Fibroblast of skin of left biceps (primary cell): ENCODE measurements at places on chromosomes 16 and 17.

- peak; percentile 5 for DNase-seq
Observed at GRCh38 chr16:23801378-23801777, 34.4 kb upstream of the PRKCB start.

- no peak for DNase-seq
Observed at GRCh38 chr16:85716680-85717038, 27.9 kb upstream of the GINS2 start.

DNA sequence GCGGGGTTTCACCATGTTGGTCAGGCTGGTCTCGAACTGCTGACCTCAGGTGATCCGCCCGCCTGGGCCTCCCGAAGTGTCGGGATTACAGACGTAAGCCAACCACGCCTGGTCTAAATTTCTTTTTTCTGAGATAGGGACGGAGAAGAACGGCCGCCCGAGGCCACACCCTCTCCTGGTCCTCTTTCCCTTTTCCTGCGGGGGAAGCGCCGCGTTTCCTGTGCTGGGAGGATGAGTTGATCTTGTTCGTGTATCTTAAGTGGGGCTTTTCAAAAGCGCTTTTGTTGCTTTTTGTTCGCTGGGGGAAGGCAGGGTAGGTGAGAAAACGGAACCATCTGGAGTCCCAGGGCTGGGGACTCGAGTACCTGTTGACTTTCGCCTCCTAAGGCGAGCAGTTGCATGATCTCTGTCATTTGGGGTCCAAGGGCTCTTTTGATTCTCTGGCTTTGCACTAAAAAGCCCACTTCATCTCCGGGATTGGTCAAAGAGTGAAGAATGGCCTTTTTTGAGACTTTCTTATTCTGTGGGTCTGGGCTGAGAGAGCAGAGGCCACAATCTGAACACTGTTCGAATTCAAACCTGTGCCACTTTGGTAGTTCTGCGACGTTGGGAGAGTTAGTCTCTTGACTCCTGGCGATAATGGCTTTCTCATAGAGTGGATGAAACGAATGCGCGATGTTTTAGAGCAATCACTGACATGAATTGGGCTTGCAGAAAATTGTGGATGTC is 1.3 kb downstream of the FUS start:
- no peak for DNase-seq

- DNase-seq = no peak
Observed at GRCh38 chr17:27518048-27518447, 61.8 kb downstream of the KSR1 start.
